ENCODE measurements at places on chromosomes 7 and 10.
A peak's percentile ranks its signal among the peaks of the same experiment; 100 is the strongest.

- DNase-seq, result no peak
Measured at GRCh38 chr7:127822822-127823508, 171.0 kb downstream of the SND1 start.

- no peak for DNase-seq
Measured at GRCh38 chr10:8921568-8921967, 867.1 kb downstream of the GATA3 start.

DNA sequence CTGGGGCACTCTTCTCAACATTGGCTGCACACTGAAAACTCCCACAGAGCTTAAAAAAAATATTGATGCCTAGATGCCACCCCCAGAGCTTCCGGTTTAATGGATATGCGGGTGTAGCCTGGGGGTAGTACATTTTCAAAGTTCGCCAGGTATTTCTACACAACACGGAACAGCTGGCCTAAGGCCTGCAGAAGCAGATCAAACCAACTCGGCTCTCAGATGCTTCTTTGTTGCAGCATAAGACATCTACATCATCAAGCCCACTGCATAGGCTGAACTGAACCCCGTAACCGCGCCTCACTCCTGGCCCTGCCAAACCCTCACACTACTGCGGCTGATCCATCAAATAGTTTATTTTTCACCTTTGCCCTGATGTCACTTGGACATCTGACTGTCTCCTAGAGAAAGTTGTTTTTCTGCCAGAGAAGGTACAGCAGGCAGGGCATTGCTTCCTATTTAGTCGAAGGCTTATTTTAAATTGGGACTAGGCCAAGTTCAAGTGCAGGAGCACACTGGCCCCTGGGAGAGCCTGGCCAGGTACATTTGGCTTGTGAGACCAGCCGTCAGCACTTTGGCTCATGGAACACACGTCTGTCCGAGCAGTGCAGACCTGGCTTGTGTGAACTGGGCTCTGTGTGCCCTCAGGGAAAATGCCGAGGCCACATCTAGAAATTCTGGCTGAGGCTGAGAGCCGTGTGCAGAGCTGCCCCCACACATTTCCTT lies 113.3 kb downstream of the TACC2 start:
- no peak for DNase-seq

DNA sequence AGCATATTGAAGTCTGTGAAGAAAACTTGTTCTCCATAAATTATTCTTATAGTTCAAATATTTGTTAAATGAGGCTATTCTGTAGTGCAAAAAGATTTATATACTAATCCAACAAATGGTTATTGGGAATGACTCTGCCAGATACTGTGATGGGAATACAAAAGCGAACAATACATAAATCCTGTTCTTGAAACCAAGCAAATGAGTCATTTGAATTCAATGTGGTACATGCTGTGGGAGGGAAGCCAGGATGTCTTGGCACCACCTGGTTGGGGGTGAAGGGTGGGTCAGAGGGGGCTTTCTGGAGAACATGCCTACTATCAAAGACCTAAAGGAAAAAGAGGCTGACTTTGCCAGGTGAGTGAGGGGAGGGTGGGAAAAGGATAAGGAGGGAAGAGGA lies 594.2 kb downstream of the CALN1 start:
- DNase-seq, result no peak

DNA sequence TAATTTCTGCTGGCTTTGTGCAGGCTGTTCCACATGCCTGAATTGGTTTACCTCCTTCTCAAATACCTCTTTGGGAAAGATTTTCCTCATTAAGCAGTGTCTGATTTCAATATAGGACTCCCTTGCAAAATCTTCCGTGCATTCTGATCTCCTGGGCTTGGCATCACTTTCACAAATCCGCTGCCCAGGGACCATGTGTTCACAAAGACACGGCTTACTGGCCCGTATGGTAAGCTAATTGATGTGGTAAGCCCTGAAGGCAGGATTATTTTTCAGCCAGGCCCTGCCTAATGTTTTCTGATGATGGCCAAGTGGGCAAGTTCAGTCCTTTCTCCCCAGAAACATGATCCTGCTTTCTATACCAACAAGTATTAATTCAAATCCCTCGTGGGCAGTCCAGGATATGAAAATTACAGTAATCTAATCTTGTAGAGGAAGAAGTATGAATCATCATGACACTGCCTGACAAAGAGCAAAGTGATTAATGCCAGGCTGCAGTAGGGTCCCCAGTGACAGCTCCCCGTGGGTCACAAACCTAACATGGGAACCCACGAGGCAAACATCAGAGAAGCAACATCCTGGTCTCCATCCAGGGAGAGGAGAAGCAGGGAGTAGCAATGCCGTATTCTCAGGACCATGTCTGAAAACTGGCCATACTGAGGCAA lies 11.6 kb upstream of the SVIL start:
- peak; percentile 71 for DNase-seq

DNA sequence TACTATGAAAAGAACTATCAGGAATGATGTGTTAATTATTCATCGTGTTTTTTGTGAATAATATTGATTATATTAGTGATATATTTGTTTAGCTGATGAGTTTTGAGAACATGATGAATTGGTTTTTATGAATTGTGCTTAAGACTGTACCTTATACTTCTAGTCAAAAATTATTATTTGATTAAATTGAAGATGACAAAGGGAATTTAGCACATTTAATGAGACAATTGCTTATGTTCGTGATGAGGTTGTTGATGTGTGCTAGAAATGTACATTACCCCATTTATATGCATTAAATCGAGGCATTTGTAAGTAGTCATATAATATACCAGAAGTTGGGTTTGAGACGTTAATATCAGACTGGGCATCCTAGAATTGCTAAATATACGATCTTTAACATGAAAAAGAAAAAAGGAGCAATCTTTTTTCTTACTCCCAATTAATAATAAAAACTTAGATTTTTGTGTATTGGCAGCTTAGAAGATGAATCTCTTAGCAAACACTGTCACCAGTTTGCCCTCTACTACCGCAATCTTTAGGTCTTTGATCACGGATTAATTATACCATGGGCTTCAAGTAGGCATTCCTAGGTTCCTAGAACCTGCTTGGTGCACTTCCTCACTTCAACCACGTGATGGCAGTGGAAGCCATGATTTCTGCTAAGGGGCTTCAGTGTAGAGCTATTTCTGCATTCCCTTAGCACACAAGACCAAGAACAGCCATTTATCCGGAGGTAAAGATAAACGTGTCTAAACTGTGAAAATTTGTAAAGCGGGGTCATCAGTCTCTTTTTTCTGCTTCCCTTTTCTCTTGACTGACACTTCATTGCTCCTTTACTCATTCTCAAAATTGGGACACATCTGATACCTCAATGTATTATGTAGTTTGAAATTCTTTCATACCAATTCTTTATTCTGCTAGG lies 1.6 kb downstream of the KLHDC10 start:
- DNase-seq, result peak; percentile 96

GRCh38 chr10:50541921-50542320 lies 81.8 kb downstream of the SGMS1 start:
- no peak for DNase-seq

DNA sequence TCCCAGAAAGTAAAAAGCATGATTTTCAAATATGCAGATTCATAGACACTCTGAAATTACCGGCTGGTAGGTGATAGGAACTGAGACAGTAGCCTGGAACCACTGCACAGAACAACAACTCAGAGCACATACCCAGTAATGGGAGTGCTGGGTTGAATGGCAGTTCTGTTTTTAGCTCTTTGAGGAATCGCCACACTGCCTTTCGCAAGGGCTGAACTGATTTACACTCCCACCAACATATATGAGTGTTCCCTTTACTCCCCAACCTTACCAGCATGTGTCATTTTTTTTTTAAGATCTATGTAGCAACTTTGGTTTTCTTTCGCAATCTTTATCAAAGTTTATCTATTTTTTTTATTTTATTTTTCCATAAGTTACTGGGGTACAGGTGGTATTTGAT lies 358.8 kb downstream of the CALN1 start:
- DNase-seq, result no peak

DNA sequence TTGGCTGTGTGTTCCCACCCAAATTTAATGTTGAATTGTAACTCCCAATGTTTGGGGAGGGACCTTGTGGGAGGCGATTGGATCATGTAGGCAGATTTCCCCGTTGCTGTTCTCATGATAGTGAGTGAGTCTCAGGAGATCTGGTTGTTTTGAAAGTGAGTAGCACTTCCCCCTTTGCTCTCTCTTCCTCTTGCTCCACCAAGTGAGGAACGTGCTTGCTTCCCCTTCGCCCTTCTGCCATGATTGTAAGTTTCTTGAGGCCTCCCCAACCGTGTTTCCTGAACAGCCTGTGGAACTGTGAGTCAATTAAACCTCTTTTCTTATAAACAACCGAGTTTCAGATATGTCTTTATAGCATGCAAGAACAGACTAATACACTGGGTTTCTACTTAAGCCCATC lies 176.3 kb downstream of the CDK14 start:
- DNase-seq, result no peak

- DNase-seq, result peak; percentile 16
Measured at GRCh38 chr10:17744341-17744861, 7.6 kb upstream of the TMEM236 start.

GRCh38 chr10:105855791-105856190 lies 1214.7 kb downstream of the SORCS3 start:
- no peak for DNase-seq

DNA sequence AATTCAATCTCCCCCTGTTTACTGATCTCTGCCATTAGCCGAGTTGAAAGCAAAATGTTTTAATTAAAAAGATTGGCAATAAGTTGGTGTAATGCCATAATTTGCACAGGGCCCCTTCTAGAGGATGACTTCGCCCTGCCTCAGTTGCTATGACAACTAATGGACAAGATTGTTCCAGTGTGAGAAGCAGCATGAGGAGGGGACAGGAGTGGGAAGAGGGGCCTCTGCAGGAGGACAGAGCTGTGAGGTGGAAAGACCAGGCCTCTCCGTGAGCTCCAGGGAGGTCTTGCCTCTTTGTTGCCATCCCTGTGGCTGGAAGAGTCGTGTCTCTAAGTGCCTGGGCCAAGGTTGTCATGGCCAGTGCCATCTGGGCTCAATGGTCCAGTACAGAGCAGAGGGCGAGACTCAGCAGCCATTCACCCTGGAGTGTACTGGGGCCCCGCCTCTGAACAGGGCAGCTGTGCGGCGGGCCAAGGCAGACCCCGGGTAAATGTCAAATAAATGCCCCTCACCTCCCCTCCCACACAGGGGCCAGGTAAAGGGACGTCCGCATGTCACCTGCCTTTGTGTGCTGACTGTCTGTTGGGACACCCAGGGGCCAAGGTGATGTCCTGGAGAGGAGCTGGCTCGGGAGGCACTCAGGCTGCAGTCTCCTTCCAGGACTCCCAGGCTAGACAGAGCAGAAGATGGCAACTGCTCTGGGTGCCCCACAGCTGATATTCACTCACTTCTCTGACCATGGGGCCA lies 97.0 kb upstream of the RET start:
- no peak for DNase-seq

- DNase-seq, result peak; percentile 80
Measured at GRCh38 chr7:3754493-3755341, 453.7 kb downstream of the SDK1 start.

DNA sequence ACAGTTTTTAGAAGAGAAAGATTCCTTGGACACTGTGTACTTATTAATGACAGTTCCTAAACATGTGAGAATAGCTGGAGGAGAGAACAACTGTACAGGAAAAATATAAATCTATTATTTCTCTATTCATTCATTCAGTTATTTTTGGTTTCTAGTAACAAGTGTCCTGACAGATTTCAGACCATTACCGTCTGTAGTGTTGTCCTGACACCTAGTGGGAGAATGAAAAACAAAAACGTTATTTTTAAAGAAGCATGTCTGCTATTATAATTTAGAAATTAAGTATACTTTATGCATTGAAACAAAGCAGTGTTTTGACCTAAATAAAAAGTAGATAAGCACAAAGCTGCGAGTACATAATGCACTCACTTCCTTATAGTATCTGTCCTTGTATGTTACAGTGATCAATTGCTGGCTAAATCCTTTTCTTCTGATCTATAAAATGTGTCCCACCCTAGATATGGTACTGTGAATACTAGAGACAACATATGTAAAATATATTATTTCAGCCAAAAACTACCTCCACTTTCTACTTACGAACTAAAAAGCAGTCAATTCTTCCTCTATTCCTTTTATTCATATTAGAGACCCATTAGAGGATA lies 575.6 kb downstream of the ARL4A start:
- DNase-seq, result peak; percentile 69

DNA sequence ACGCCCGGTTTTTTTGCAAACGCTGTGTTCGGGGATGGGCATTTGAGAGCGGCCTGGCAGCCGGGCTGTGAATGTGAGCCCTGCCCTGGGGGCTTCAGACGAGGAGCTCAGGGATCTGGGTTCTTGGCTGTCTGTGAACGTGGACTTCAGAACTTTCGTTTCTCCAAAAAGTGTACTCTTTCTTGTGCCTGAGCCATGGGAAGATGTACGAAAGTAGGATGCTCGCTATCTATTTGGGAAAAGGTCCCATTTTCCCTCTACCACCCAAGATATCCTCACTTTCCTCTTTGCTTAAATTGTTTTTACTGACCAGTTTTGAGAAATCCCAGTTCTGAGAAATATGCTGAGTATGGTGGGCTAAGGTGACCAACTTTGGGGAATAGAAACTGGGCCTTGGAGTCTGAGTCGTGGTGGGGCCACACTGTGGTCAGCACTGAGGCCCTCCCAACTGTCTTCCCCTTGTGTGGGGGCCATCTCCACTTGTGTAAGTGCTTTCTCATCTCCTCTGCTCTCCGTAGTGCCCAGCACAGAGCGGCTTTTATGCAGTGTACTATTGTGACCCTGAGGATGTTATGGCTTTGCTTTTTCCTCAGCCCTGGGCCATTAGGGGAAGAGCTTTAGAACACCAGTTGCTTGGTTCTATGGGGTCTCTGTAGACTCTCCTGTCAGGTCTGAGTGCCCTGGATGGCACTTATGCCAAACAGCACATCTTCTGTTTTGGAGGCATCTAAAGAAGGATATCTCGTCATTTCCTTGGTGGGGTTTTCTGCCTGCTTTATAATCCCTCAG lies 918 bp downstream of the DBNL start:
- DNase-seq, result no peak

DNA sequence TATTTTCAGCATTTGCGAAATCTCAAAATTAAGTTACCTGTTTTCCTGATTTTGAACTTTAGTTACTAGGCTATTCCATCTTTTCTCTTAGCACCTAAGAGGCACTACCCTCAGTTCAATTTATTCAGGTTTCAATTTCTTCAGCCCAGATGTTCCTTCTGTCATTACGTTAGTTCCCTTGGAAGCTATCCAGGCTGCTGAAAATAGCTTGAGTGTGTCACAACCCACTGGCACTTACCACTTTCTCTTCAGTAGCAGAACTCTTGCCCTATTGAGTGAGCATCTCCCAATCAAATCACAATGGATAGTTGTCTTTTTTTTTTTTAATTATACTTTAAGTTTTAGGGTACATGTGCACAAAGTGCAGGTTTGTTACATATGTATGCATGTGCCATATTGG lies 332.7 kb upstream of the LRGUK start:
- DNase-seq, result peak; percentile 40

GRCh38 chr7:24777806-24778205 lies 20.5 kb upstream of the GSDME start:
- DNase-seq, result peak; percentile 30

- no peak for DNase-seq
Measured at GRCh38 chr7:153109566-153109965, 350.0 kb downstream of the ACTR3B start.

Measured in tongue (tissue), 3 donors.